Mesendoderm (in vitro differentiated cells): ENCODE measurements at places on chromosomes 2 and 18.

GRCh38 chr2:165584126-165584654, 114.7 kb downstream of the CSRNP3 start:
- no peaks in the 10 kb centered on the region for H3K4me1 ChIP-seq
- H3K36me3 ChIP-seq: no peaks in the 10 kb centered on the region
- no peak overlapping the region for H3K4me3 ChIP-seq
- no peaks in the 10 kb centered on the region for H3K27me3 ChIP-seq
- no peak overlapping the region for H3K27ac ChIP-seq

GRCh38 chr2:182906454-182906853, 40.0 kb upstream of the FRZB start:
- no peaks in the 10 kb centered on the region for H3K4me1 ChIP-seq
- H3K4me3 ChIP-seq: no peak overlapping the region
- no peak overlapping the region for H3K27ac ChIP-seq
- DNase-seq: no peak
- H3K36me3 ChIP-seq: peaks cover 3% of the 10 kb centered on the region
- H3K27me3 ChIP-seq: no peaks in the 10 kb centered on the region

DNA sequence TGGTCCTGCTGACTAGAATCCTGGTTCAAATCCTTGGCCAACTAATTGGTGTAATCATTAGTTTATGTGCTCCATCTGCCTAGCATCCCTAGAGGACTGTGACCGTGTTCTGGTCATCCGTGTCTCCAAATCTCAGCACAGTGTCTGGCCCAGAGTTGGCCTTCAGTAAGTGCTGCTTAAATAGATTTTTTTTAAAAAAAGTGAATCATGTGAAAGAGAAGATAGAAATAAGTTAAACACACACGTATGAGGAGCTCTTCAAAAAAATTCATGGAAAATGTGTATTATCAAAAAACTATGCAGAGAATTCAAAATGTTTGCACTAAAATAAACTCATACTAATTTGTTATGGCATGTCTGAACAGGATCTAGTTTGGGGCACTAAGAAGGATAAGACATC, 129.3 kb upstream of the TLK1 start:
- H3K27me3 ChIP-seq: no peaks in the 10 kb centered on the region
- no peak for DNase-seq
- H3K36me3 ChIP-seq: no peaks in the 10 kb centered on the region

GRCh38 chr2:160142472-160142871, 57.6 kb downstream of the ITGB6 start:
- H3K4me3 ChIP-seq: no peak overlapping the region
- no peak overlapping the region for H3K27ac ChIP-seq

- no peaks in the 10 kb centered on the region for H3K36me3 ChIP-seq
- H3K27me3 ChIP-seq: no peaks in the 10 kb centered on the region
- no peak overlapping the region for H3K4me3 ChIP-seq
- no peaks in the 10 kb centered on the region for H3K4me1 ChIP-seq
Observed at GRCh38 chr2:18932853-18933252, 343.5 kb upstream of the NT5C1B start.

GRCh38 chr2:215870986-215871385, 142.4 kb downstream of the MREG start:
- H3K36me3 ChIP-seq: no peaks in the 10 kb centered on the region
- H3K27ac ChIP-seq: no peak overlapping the region
- H3K4me1 ChIP-seq: no peaks in the 10 kb centered on the region
- H3K4me3 ChIP-seq: no peak overlapping the region

- H3K36me3 ChIP-seq: no peaks in the 10 kb centered on the region
- H3K27me3 ChIP-seq: no peaks in the 10 kb centered on the region
- H3K27ac ChIP-seq: no peak overlapping the region
- DNase-seq: no peak
Observed at GRCh38 chr2:234309431-234309830, 187.4 kb downstream of the ARL4C start.

GRCh38 chr2:106104332-106105062, 89.6 kb downstream of the UXS1 start:
- H3K27ac ChIP-seq: no peak overlapping the region
- no peaks in the 10 kb centered on the region for H3K4me1 ChIP-seq
- no peaks in the 10 kb centered on the region for H3K27me3 ChIP-seq
- no peak overlapping the region for H3K4me3 ChIP-seq
- no peaks in the 10 kb centered on the region for H3K36me3 ChIP-seq

DNA sequence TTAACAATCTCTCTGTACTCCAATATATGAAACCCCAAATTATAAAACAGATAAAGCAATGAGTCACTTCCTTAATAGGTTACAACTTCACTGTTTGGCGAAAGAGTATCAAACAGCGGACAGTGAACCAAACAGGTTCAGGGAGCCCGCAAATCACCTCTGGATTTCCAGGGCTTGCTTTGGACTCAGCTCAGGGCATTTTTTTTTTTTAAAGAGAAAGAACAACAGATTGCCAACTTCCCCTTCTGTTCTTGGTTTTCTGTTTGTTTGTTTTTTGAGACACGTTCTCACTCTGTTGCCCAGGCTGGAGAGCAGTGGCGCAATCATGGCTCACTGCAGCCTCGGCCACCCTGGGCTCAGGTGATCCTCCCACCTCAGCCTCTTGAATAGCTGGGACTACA, 52.7 kb downstream of the ABCB11 start:
- no peak overlapping the region for H3K27ac ChIP-seq
- peaks cover 2% of the 10 kb centered on the region for H3K4me1 ChIP-seq
- no peaks in the 10 kb centered on the region for H3K36me3 ChIP-seq

DNA sequence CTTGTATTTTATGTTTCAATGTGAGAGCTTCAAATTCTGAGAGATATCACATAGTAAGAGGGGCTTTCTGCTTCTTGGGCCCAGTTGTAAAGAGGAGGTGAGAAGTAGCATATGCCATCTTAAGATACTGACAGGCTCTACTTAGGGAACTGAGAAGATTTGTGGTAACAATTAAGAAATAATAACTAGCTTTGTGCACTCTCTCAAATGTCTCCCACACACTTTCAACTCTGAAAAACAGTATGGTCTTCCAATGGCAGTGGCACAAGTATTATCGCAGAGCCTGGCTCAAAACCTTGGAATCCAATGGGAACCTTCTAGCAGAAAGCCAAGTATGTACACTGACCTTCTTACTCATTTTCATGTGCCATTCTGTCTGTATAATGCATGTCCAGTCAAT, 80.3 kb upstream of the FAM237A start:
- no peak for DNase-seq
- H3K27ac ChIP-seq: no peak overlapping the region
- no peaks in the 10 kb centered on the region for H3K36me3 ChIP-seq
- H3K27me3 ChIP-seq: no peaks in the 10 kb centered on the region
- H3K4me1 ChIP-seq: no peaks in the 10 kb centered on the region

GRCh38 chr18:42168487-42168886, 213.5 kb downstream of the PIK3C3 start:
- no peaks in the 10 kb centered on the region for H3K36me3 ChIP-seq
- no peaks in the 10 kb centered on the region for H3K4me1 ChIP-seq
- H3K4me3 ChIP-seq: no peak overlapping the region
- no peak for DNase-seq
- no peaks in the 10 kb centered on the region for H3K27me3 ChIP-seq

DNA sequence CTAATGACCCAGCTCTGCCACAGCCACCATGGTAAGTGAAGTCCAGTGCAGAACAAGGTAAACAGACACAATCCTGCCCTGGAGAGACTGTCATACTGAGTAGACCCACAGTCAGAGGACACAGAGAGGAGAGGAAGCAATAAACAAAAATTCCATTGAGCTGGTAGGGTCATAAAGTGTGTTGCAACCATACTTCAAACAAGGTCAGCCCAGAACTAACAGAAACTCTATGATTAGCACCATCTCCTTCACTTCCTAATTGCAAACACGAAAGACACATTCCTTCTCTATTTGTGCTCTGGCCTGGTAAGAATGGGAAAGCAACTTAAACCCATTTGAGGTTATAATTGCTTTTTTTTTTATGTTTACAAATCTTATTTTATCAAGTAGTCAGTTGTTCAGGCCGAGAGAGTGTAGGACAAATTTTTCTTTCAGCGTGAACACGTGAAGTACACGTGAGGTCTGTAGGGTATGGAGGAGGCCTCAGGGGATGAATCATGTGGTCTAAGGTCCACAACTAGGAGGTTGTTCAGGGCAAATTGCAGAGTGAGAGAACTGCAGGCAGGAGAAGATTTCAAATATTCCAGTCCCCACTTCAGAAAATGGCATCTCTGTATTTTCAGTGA, 71.4 kb upstream of the GLS start:
- no peaks in the 10 kb centered on the region for H3K36me3 ChIP-seq
- no peaks in the 10 kb centered on the region for H3K27me3 ChIP-seq
- DNase-seq: no peak
- no peak overlapping the region for H3K27ac ChIP-seq
- H3K4me1 ChIP-seq: no peaks in the 10 kb centered on the region
- H3K4me3 ChIP-seq: no peak overlapping the region

GRCh38 chr2:96116424-96116878, at the start of gene ADRA2B:
TSS of gene ADRA2B (minus strand) at chr2:96116571. CDS start at chr2:96116149, 422 bp downstream.
- peak within 1 kb of the TSS; percentile 26 for H3K4me3 ChIP-seq
- peak; percentile 85 for DNase-seq
- H3K36me3 ChIP-seq: no peaks in the 10 kb centered on the region
- no peak within 1 kb of the TSS for H3K27ac ChIP-seq
- no peaks in the 10 kb centered on the region for H3K27me3 ChIP-seq
